ENCODE measurements at places on chromosomes 2 and 18. TPM values are rescaled to one million over a fixed set of nuclear protein-coding genes. Genes with fewer than 3 reads are reported as not detected.
A peak's percentile ranks its signal among the peaks of the same experiment; 100 is the strongest.

GAD1 gene
- total RNA-seq, result 0.86 TPM

TMEM17 gene
- total RNA-seq, result 0.21 TPM

GRCh38 chr2:47323009-47323821, 79.7 kb upstream of the MSH2 start:
- DNase-seq, result peak; percentile 79

DLX2 gene
- not detected for total RNA-seq

GRCh38 chr18:37309059-37309458, 256.5 kb downstream of the CELF4 start:
- DNase-seq, result no peak

- DNase-seq, result peak; percentile 31
Observed at GRCh38 chr2:54081574-54081973, 33.8 kb upstream of the ACYP2 start.

DNA sequence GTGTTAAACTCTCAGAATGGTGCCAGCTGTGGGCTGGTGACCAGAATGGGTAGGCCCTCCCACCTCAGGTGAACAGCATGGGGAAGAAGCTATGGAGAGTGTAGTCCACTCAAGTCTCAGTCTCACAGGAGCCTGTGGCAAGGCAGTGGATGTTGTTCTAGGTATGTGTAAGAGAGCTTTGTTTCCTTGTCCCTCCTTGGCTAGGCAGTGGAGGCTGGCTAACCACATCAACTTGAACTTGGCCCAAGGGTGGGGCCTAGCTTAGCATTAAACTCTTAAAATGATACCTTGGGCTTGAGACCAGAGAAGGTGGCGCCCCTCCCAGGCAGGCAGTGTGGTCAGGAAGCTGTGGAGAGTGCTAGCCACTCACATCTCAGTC, 53.2 kb upstream of the SLC4A10 start:
- no peak for DNase-seq

NAT8 gene
- not detected for total RNA-seq

RAD51AP2 gene
- total RNA-seq, result not detected

- DNase-seq, result peak; percentile 44
Observed at GRCh38 chr2:101012706-101013181, 10.7 kb downstream of the RPL31 start.

NLRC4 gene
- total RNA-seq, result not detected

- no peak for DNase-seq
Observed at GRCh38 chr2:130381619-130382018, 25.8 kb downstream of the PTPN18 start.

CTLA4 gene
- 69.7 TPM for total RNA-seq

GRCh38 chr18:38450876-38451275, 885.3 kb upstream of the CELF4 start:
- DNase-seq, result no peak

GRCh38 chr2:88755836-88756235, 64.4 kb downstream of the RPIA start:
- DNase-seq, result no peak

DNA sequence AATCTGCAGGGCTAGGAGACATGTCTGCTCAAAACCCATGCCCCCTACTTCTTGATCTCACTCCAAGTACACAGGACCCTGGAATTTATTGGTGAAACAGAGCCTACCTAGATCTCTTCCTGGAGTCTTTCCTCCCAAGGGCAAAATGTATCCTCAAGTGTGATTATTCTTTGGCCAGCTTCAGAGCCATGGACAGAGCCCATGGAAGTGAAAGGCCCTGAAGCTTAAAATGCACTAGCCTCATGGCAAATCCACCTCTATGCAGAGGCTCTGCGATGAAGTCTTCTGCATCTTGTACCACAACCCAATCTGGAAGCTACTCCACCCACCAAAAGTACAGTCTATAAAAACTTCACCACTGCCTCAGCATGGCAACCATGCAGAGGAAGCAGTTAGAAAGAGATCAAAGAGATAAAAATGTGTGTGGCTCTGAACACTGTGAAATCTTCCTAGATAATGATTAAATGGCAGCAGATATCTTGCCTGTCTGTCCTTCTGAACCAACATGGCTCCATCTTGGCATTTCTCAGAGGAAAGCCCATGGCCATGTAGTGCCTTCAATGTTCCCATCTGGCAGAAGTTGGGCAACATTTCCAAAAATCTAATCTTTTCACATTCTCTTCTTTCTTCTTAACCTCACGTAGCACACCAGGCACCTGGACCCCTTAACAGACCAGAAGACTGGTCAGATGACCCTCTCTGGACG, 142.9 kb upstream of the KLF7 start:
- no peak for DNase-seq

GRCh38 chr18:73677450-73677849, 470.2 kb downstream of the FBXO15 start:
- no peak for DNase-seq

DNA sequence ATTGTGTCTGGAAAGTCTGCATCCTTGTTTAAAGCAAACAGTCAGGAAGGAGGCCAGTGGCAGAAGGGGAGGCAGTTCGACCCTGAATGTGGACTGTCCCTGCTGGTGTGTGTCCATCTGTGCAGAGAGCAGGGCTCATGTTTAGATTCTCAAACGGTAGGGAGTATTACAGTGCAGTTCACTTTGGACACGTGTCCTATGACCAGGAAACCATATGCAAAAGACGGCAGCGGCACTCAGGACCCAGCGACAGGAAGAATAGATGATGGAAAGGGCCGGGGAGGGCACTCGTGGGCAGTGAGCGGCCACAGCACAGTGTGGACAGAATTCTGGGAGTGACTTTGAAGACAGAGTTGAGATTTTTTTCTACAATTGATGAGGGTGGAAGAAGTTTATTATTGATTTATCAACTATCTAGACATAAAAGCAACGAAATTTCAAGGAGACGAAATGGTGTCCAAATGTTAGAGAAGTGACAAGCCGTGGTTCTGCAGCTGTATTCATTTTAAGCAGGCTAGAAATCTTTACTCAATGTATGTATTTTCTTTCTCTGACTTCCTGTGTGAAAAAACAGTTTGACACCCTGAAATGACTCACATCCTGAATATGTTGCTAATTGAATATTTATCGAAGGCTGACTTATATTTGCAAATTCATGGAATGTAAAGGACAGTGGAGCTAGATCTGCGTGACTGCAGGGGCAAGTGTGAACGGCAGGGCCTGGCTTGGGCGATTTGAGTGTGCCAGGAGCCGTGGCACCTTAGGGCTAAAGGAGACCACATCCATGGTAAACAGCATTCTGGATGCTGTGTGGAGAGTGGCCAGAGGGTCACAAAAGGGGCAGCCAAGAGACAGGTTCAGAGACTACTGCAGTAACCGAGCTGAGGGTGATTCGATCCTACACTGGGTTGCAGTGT, 214.2 kb downstream of the PTGR3 start:
- peak; percentile 34 for DNase-seq

Measured in activated naive CD4-positive, alpha-beta T cell treated with anti-CD3 and anti-CD28 coated beads for 36 hours (primary cell).